Melanocyte of skin (primary cell): ENCODE measurements at places on chromosomes 1 and 21. TPM values are rescaled to one million over a fixed set of nuclear protein-coding genes. Genes with fewer than 3 reads are reported as not detected.

RPTN gene
- not detected in 2 replicates for total RNA-seq

FAM20B gene
- 24.8 and 48.0 TPM in 2 replicates for total RNA-seq

TAS1R1 gene
- total RNA-seq, result not detected in 2 replicates

BEND5 gene
- total RNA-seq, result under 0.01 TPM in 1 of 2 replicates, not detected in the other
